ENCODE measurements at places on chromosomes 12 and 14.

DNA sequence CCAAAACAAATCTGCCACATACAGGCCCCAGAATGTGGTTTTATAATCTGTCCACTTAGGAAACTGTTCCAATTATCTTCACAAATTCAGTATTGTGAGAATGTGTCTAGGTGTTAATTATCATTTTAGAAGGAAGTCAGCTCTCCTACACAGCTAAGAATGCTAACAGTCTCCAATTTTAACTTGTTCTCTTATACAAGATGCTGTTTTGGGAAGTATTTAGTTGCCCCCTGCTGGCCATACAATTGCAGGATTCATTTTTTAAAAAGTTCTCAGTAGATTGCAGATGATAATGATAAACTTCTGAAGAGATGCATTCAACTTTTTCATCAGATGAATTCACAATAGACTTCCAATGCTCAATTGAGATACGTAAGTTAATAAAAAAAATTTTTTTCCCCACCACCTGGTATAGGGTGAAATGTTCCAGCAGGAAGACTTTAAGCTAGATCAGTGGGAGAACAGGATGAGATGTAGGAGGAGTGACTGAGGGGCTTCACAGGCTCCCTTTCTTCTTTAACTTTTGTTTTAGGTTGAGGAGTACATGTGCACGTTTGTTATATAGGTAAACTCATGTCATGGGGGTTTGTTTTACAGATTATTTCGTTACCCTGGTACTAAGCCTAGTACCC is 27.3 kb upstream of the OSBPL8 start:
- peak; percentile 9 for DNase-seq

- DNase-seq = no peak
These were observed 783 bp downstream of the CORO1C start for GRCh38 chr12:108730365-108731104.

- no peak for DNase-seq
These were observed 60.5 kb downstream of the CRADD start for GRCh38 chr12:93737457-93738198.

DNA sequence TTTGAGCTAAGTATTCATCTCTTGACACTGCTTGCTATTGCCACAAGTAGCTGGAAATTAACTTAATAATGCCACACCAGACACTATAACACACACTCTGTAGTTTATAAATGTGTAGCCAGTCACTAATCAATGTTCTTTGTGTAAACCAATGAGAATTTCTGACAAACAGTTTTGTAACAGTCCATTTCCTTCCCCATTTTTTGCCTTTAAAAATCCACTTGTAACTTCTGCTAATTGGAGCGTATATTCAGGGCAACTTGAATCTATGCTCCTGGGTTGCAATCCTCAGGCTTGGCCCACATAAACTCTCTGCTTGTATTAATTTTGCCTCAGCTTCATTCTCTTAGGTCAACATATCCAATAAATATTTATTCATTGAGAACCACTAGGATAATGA is 125.0 kb upstream of the DHRS4 start:
- DNase-seq = no peak

GRCh38 chr12:66678338-66679275 is at the start of gene GRIP1:
TSS of gene GRIP1 (minus strand) at chr12:66679076. CDS start at chr12:66678904, 172 bp downstream.
- no peak for DNase-seq

- DNase-seq = no peak
These were observed 96.9 kb upstream of the FGD4 start for GRCh38 chr12:32302218-32303173.

- no peak for DNase-seq
These were observed 19.9 kb downstream of the SLC35F4 start for GRCh38 chr14:57845802-57846531.

- no peak for DNase-seq
These were observed 244.2 kb upstream of the CRY1 start for GRCh38 chr12:107337346-107338095.

DNA sequence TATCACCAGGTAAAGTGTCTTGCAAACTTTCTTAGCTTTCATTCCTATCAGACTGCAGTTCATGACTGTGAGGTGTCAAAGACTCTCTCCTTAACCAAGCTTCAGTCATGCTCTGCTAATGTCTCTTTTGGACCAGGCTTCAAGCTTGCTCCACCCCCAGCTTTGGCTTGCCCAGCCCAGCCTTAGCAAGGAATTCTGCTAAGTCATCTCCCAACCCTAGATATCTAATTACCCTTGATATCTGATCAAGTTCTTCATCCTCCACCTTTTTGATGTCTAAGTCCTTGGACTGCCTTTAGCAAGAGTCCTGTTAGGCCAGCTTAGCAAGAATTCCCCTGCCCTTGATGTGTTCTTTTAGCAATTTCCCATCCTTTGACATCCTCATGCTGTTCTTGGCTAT is 108.9 kb upstream of the FGD4 start:
- no peak for DNase-seq

DNA sequence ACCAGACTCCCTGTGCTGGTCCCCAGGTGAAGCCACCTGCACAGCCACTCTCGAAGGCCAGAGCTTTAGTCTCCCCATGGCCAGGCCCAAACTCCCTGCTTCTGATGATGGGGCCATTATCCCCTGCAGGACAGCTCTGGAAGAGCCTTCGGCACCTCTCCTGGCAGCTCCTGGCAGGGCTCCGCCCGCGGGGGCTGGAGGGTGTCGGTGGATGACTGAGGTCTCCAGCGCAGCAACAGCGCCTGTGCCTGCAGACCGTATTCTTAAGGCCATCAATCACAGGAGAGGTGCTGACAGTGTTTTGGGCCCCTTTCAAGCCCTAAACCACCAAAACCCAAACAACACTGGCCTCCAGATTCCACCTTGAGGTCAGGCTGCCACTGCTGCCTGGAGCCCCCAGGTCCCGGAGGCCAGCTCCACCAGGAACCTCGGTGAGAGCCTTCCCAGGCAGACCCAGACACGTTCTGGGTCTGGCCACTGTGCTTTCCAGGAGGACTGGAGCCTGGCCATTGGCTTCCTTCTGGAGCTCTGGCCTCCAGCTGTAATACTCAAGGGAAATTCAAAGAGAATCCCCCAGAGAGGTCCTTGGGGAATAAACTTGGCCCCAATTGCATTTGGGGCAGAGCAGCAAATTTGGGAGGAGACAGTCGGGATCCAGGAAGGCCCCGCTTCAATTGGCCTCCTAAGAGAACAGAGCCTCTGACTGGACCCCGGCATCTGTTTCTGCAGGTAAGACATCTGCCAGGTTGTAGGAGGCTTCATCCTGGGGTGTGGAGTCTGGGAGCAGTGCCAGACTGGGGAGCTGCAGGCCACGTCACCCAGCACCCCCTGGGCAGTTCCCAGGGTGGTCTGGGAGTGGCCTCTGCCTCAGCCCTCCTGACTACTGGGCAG is 210.6 kb upstream of the RTL1 start:
- no peak for DNase-seq

Measured in hematopoietic multipotent progenitor cell (in vitro differentiated cells).